ENCODE measurements at places on chromosomes 11 and 22.

DNA sequence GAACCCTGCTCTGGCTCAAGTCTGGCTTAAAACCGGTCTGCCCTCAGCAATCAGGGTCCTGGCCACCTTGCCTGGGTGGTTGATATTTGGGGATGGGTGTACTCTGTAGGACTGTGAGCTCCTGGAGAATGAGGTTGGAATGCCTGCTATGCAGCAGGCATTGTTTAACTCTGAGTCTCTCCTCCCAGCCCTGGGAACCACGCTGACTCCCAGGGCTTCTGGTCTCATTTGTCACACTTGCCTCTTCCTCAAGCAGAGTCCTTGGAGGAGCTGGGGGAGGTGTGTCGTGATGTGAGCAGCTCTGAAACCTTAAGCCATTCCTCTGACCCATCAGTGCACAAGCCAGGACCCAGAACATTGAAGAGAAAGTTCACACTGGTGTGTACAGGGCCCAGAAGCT is 340.1 kb downstream of the MN1 start:
- DNase-seq = no peak

GRCh38 chr11:3994030-3994640 is 100.5 kb upstream of the RRM1 start:
- DNase-seq = no peak

GRCh38 chr22:26525946-26526564 is 13.8 kb upstream of the TFIP11 start:
- DNase-seq = no peak

DNA sequence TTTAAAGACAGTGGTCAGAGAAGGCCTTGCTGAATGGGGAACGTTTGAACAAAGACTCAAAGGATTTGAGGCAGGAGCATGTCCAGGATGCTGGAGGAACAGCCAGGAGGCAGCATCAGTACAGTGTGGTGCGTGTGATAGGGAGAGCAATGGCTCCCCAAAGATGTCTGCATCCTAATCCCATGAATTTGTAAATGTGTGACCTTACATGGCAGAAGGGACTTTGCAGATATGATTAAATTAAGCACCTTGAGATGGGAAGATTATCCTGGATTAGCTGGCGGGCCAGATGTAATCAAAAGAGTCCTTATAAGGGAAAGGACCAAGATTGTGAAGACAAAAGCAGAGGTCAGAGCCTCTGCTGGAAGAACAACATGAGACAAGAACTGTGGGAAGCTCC is 24.6 kb upstream of the FAT3 start:
- no peak for DNase-seq

DNA sequence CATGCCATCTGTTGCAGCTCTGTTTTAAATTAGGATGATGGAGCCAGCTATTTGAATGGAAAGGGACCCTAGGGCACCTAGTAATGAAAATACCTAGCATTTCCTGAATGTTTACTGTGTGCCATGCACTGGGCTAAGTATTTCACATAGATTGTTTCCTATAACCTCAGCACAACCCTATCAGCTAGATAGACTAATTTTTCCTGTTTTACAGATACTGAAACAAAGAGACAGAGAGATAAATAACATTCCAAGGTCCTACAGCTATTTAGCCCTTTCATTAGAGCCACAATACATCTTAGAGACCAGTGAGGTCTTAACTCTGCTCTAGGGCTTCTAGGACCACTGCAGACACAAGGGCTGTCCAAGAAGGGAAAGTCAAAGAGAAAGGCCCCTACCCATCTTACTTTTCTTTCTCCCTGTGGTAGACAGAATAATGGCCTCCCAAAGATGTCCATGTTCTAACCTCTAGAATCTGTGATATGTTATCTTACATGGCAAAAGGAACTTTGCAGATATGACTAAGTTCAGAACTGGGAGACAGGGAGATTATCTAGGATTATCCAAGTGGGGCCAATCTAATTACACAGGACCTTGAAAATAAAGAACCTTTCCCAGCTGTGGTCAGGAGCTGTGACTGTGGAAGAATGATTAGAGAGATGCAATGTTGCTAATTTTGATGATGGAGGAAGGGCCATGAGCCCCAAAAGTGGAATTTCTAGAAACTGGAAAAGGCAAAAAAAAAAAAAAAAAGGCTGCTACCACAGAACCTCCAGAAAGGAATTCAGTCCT is 157.0 kb downstream of the CCDC34 start:
- DNase-seq = no peak

Measured in stimulated activated CD8-positive, alpha-beta memory T cell treated with anti-CD3 and anti-CD28 coated beads, Interleukin-7, amount 100 ng/mL, for 1 hour (primary cell).